ENCODE measurements at places on chromosomes 5 and 9. TPM values are rescaled to one million over a fixed set of nuclear protein-coding genes. Genes with fewer than 3 reads are reported as not detected.

The C9orf153 gene
- total RNA-seq: 0.49 TPM

The DPP7 gene
- 29.7 TPM for total RNA-seq

The PTGES gene
- 7.9 TPM for total RNA-seq

The NPR3 gene
- 14.3 TPM for total RNA-seq

The S100Z gene
- 0.09 TPM for total RNA-seq
